Activated T-cell treated with anti-CD3 and anti-CD28 coated beads, Interleukin-2, amount 50 U/mL, for 4 hours (primary cell): ENCODE measurements at places on chromosomes 1 and 21. TPM values are rescaled to one million over a fixed set of nuclear protein-coding genes. Genes with fewer than 3 reads are reported as not detected.

- no peak for DNase-seq
Measured at GRCh38 chr1:109904105-109904817, 6.4 kb upstream of the CSF1 start.

GRCh38 chr1:21278208-21278859 lies 11.9 kb downstream of the ECE1 start:
- DNase-seq: no peak

GRCh38 chr1:65097076-65097475 lies 50.9 kb upstream of the AK4 start:
- no peak for DNase-seq

GRCh38 chr1:207695891-207696290 lies 51.0 kb downstream of the CR1L start:
- DNase-seq: no peak

GRCh38 chr21:26267389-26267788 lies 96.8 kb upstream of the APP start:
- no peak for DNase-seq

The SLC6A17 gene
- 0.10 TPM for total RNA-seq
